Hindlimb muscle (tissue), 1 donor: ENCODE measurements at places on chromosomes 16 and 17.

DNA sequence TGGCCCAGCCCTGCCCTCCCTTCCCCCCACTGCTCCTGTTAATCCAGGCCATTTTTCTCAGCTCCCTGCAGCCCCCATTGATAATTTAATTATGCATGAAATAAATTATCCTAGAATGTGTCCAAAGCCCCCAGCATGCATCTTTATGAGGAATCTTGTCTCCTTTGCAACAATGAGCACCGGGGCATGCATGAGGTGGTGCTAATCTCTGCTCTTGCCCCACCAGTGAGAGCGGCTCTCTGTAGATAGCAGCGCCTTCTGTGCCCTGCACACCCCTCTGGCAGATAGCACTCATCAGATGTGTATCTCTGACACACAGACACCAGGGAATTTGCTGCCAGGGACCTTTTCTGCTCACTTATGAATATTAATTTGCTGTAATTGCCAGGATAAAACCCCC is 140.2 kb upstream of the CDC42EP4 start:
- DNase-seq = no peak

DNA sequence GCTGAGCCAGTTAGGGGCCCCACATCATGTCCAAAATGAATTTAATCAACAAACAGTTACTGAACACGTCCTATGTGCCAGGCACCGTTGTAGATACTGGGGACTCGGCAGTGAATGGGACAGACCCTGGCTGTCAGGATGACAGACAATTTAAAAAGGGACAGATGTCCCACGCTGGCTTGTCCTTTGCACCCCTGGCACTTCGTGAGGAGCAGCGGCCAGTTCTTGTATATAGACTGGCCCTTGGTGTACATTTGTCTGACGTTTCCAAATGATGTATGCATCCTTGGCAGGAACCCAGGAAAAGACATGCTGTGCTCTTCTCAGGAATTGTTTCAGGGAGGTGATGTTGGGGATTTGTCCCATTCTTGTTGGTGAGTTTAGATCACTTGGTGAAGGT is 21.1 kb downstream of the IL4R start:
- no peak for DNase-seq

GRCh38 chr17:27496971-27497370 is 40.7 kb downstream of the KSR1 start:
- no peak for DNase-seq

- no peak for DNase-seq
These were observed 13.2 kb upstream of the RGS9 start for GRCh38 chr17:65123757-65124675.

- no peak for DNase-seq
These were observed 27.8 kb upstream of the LCMT1 start for GRCh38 chr16:25083701-25084100.

DNA sequence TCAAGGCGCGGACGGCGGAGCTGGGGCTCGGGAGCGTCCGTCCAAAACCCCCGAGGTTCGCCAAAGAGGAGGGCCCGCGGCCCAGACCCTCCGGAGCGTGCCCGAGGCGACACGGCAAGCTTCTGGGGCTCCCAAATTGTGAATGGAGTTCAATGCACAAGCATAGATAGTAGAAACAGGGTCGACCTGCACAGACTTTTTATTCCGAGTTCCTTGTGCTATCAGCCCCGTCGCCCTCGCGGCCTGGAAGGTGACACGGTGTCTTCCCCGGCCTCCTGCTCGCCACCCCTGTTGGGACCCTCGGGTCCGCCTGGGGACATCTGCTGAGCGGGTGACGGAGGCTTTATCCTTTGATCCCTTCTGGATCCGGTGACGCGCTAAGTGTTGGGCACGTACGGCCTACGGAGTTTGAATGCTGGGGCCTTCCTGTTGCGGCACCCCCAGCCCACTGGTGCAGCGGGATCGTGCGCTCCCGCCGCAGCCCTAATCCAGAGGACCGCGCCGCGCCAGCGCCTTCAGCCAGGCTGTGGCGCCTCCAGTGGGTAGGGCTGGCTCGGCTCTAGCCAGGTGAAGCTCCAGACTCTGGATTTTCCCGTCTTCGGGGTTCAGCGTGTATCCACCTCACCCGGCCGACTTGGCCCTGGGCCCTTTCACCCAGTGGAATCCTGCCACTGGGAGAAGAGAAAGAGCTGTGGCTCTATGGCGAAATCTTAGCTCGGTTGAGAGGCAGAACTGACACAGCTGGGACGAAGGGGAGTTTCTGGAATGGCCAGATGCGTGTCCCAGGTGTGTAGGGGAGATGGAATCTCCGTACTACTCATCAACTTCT is 17.0 kb upstream of the NTN1 start:
- DNase-seq = no peak

GRCh38 chr17:47318197-47318918 is 5.4 kb upstream of the EFCAB13 start:
- no peak for DNase-seq

- no peak for DNase-seq
These were observed 31.7 kb upstream of the NUDT16L1 start for GRCh38 chr16:4661661-4662060.

DNA sequence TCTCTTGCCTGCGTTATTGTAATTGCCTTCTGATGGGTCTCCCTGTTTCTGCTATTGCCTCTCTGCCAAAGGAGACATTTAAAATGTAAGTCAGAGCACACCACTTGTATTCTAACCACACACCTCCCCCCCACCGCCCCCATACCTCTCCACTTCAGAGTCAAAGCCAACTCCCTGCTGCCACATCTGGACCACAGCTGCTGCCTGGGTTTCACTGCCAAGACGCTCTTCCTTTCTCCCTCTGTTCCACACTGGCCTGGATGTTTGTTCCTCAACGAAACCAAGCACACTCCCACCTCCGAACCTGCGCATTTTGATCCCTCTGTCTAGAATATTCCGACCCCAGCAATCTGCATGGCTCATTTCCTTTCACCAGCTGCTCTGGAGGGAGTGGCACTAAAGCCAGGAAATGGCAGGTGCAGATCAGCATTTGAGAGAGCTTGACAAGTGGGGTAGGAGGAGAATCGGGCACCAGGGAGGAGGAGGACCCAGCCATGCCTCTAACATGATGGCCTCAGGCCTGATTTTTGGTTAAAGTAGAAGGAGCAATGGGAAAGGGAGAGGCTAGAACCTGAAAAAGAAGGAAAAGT is 92.4 kb upstream of the HS3ST2 start:
- DNase-seq = peak; percentile 12

DNA sequence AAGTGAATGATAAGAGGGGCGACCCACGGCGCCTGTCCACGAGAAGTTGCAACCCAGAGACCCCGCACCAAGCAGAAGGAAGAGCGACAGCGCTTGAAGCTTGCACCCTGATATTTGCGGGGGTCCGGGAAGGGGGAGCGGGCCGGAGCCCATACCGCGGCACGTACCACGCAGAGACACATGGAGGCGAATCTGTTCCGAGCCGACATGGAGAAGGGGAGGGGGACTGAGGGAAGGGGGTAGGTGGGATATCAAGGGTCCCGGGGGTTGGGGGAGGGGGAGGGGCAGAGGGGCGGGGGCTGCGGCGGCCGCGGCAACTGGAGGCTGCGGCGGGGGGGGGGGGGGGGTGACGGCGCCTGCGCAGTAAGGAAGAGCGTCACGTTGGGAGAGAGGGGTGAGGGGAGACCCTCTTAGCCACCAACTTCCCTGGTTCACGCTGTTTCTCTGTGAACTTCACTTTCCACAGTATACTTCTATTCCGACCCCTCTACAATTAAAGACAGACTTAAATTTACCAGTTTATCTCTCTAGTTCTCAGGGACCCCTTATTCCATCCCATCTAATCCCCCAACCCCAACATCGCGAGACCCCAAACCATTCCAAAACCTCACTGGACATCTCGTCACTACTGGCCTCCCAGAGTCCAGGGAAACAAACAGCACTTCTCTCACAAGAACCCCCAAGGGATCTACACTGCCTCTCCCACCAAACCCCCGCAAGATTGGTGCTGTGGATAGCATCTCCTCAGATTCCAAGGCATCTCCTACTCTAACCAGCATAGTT is 8.0 kb downstream of the DLG4 start:
- DNase-seq = no peak

GRCh38 chr16:4510131-4510530 is 28.4 kb downstream of the CDIP1 start:
- no peak for DNase-seq

DNA sequence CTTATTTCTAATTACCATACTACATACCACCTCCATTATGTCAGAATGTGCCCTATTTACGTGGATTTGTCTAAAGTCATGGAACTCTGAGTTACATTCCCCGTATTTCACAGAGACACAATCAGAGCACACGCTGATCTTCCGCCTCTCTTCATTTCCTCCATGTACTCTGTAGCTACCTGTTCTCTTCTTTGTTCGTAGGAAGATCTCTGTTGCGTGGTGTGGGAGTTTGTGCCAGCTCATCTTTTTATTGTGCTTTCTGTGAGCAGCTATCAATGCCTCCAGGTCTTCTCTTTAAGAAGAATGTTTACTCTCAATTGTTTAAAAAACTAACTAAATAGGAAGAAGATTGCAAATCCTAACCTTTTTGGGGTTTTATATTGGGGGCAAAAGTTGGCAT is 26.9 kb downstream of the NLRC5 start:
- no peak for DNase-seq

GRCh38 chr17:69452664-69453260 is 38.3 kb downstream of the MAP2K6 start:
- DNase-seq = no peak

DNA sequence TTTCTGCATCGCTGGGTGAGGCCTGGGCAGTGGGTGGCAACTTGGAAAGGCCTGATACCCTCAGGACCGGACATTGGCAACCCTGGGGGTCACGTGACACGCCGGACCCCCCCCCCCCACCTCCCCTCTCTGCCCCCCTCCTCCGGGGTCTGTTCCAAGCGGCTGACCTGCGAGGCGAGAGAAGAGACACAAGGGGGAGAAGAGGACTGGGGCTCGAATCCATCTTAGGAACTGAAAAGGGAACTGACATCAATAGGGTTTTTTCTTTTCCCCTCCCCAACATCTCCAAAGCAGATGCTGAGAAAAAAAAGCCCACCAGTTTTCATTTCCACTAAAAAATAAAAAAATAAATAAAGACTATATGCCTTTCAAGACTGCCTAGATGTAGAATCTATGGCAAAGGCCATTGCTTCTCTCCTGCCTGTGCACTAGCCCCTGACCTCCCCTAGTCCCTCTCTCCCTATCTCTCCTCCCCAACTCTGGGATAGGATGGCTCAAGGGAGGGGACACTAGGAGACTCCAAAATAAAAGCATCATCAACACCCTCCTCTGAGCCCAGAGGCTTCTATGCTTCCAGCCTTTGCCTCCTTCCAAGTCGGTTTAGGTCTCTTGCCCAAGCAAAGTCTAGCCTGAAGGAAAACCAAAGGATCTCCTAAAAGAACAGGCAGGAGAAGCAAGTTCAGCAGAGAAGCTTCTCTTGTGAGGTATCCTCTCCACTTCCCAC is 7.7 kb upstream of the HOXB2 start:
- no peak for DNase-seq

DNA sequence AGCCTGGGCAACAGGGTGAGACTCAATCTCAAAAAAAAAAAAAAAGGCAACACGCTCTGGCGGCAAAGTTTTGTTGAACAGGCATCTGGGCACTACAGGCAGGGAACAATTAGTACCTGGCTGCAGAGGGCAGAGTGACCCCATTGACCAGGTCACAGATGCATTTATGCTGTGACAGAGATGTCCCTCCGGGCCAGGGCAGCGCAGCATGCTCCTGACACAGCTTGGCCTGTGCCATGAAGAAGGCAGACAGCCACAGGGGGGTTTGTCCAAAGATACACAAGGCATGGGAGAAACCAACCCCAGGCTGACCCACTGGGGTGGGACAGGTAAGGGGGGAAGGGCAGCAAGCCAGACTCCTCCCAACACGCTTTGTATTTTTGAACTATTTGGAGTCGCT is 7.7 kb upstream of the SRRM2 start:
- DNase-seq = no peak

DNA sequence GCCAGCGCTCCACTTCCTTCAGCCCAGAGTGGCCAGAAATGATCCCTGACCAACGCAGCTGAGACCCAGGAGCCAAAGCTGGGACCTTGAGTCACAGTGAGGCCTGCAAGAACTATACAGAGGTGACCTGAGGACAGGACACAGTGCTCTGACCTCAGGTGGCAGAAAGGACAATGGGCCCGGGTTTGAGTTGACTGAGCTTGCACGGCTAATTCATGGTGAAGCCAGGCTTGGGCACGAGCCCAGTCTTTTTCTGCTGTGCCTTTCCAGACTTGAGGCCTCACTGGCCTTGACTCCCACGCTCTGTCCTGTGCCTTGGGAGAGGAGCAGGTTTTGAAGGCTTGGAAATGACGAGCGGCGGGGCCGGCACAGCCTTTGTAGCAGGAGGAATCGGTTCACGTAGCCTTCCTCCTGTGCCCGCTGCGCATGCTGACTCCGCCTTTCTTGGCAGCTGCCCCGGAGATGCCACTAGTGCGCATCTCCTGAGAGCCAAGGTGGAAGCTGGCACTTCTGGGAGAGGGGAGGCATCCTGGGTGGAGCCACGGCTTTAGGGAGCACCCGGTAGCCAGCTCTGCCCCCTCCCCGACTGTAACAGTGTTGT is 34.9 kb downstream of the NDEL1 start:
- no peak for DNase-seq

DNA sequence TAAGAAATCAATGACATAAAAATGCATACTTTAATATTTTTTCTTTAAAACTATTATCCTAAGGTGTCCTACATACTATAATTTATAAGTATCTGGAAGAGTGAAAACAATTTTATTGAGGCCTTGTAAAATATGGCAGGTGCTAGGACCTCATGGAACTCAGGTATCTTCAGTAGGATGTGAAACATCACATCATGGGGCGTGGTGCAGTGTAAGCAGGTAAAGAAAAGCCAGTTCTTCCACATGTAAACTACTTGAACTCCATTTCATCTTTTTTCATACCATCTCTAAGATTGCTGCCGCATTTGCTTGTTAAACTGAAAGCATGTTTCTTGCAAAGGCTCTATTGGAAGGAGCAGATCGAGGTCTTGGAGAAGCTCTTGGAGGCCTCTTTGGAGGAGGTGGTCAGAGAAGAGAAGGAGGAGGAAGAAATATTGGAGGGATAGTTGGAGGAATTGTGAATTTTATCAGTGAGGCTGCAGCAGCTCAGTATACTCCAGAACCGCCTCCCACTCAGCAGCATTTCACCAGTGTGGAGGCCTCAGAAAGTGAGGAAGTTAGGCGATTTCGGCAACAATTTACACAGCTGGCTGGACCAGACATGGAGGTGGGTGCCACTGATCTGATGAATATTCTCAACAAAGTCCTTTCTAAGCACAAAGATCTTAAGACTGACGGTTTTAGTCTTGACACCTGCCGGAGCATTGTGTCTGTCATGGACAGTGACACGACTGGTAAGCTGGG is at the start of gene CAPNS2:
TSS of gene CAPNS2 (plus strand) at position 253 of the 744 bp plus-strand sequence. CDS start at position 326, 73 bp downstream.
- no peak for DNase-seq

GRCh38 chr16:53061256-53061655 is 6.5 kb downstream of the CHD9 start:
- DNase-seq = no peak

GRCh38 chr17:61467416-61468262 is 15.4 kb downstream of the TBX4 start:
- peak; percentile 63 for DNase-seq

GRCh38 chr17:16652847-16653366 is 743 bp downstream of the ZNF624 start:
- DNase-seq = peak; percentile 29

GRCh38 chr16:73527187-73527586 is 479.3 kb upstream of the ZFHX3 start:
- no peak for DNase-seq

GRCh38 chr17:72518753-72519597 is 398.2 kb downstream of the SOX9 start:
- DNase-seq = no peak

GRCh38 chr17:8131844-8132441 is 8.0 kb upstream of the HES7 start:
- no peak for DNase-seq
